ENCODE measurements at places on chromosomes 16 and 17. TPM values are rescaled to one million over a fixed set of nuclear protein-coding genes. Genes with fewer than 3 reads are reported as not detected.

DNA sequence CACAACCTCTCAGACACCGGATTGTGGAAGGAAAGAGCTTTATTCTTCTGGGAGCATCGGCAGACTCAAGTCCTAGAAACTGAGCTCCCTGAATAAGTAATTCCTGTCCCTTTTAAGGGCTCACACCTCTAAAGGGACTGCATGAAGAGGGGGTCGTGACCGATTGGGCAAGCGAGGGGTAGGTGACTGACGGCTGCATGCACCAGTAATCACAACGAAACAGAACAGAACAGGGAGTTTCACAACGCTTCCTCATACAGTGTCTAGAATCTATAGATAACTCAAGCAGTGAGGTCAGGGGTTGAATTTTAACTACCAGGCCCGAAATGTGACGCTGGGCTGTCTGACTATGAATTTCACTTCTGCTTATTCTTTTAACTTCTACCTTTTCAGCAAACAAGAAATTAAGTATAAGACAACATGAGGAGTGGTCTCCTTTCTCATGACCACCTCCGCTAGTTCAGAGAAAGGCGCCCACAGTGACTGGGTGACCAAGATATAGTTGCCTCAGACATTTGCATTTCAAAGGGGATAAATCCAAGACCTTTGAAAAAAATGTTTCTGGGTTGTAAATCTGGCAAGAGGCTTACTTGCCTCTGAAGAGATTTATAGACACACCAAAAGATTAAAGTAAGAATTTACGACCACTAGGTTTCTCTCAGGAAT, 88.4 kb upstream of the ATF7IP2 start:
- peaks cover 5% of the 10 kb centered on the region for H3K36me3 ChIP-seq
- H3K27me3 ChIP-seq: peaks cover 1% of the 10 kb centered on the region
- no peak for DNase-seq
- no peaks in the 10 kb centered on the region for H3K4me1 ChIP-seq

- H3K27me3 ChIP-seq: peaks cover 5% of the 10 kb centered on the region
- H3K4me1 ChIP-seq: peaks cover 18% of the 10 kb centered on the region
- peaks cover 47% of the 10 kb centered on the region for H3K36me3 ChIP-seq
- no peak for DNase-seq
Observed at GRCh38 chr17:31174215-31174614, 79.4 kb downstream of the NF1 start.

- no peaks in the 10 kb centered on the region for H3K4me1 ChIP-seq
- peaks cover 7% of the 10 kb centered on the region for H3K27me3 ChIP-seq
- H3K36me3 ChIP-seq: no peaks in the 10 kb centered on the region
- H3K27ac ChIP-seq: no peak overlapping the region
- no peak overlapping the region for H3K4me3 ChIP-seq
Observed at GRCh38 chr17:20896153-20896649, 146.6 kb downstream of the USP22 start.

- peaks cover 7% of the 10 kb centered on the region for H3K27me3 ChIP-seq
- H3K36me3 ChIP-seq: no peaks in the 10 kb centered on the region
- no peak overlapping the region for H3K4me3 ChIP-seq
- H3K27ac ChIP-seq: no peak overlapping the region
- no peak for DNase-seq
Observed at GRCh38 chr16:4246777-4247459, 5.0 kb upstream of the SRL start.

DNA sequence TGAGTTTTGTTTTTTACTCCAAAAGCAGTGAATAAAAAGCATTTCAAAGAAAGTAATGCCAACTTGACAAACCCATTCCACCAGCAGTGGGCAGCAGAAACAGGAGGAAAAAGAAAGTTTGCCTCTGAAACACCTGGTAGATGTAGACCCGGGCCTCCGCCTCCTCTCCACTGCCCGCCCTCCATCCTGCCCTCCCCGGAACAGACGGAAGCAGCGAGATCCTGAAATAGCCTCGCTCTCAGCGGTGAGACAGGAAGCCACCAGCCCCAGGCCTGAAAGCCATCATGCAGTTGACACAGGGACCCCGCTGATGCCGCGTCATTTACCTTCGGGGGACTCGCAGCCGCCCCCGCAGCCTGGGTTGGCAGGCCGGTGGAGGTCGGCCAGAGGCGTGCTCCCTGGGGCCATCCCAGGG, 67.8 kb downstream of the C16orf78 start:
- no peak overlapping the region for H3K4me3 ChIP-seq
- H3K4me1 ChIP-seq: no peaks in the 10 kb centered on the region
- no peak overlapping the region for H3K27ac ChIP-seq
- H3K36me3 ChIP-seq: no peaks in the 10 kb centered on the region
- no peak for DNase-seq
- H3K27me3 ChIP-seq: peaks cover 1% of the 10 kb centered on the region

DNA sequence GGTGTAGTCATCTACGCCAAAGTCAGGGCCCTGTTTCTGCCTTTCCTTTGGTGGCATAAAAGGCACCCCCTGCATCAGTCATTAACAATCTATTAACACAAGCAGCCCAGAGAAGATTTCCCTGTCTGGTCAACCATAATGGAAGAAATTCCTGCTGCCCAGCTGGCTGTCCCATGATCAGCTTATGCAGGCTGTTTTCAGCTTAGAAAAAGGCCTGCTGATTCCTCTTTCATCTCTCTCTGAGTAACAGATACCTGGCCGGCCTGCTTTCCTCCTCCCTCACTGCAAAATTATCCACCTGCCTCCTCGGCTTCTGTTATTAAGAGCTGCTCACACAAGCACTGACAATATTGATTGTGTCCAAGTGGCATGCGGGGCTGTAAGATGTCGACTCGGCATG, 70.3 kb upstream of the MMP2 start:
- H3K27me3 ChIP-seq: peaks cover 2% of the 10 kb centered on the region
- H3K36me3 ChIP-seq: no peaks in the 10 kb centered on the region
- H3K4me3 ChIP-seq: no peak overlapping the region
- no peaks in the 10 kb centered on the region for H3K4me1 ChIP-seq
- DNase-seq: no peak

NGFR gene
- total RNA-seq: 0.11 TPM

All from HFFc6 (cell line).